ENCODE measurements at places on chromosomes 4 and X. TPM values are rescaled to one million over a fixed set of nuclear protein-coding genes. Genes with fewer than 3 reads are reported as not detected.

DNA sequence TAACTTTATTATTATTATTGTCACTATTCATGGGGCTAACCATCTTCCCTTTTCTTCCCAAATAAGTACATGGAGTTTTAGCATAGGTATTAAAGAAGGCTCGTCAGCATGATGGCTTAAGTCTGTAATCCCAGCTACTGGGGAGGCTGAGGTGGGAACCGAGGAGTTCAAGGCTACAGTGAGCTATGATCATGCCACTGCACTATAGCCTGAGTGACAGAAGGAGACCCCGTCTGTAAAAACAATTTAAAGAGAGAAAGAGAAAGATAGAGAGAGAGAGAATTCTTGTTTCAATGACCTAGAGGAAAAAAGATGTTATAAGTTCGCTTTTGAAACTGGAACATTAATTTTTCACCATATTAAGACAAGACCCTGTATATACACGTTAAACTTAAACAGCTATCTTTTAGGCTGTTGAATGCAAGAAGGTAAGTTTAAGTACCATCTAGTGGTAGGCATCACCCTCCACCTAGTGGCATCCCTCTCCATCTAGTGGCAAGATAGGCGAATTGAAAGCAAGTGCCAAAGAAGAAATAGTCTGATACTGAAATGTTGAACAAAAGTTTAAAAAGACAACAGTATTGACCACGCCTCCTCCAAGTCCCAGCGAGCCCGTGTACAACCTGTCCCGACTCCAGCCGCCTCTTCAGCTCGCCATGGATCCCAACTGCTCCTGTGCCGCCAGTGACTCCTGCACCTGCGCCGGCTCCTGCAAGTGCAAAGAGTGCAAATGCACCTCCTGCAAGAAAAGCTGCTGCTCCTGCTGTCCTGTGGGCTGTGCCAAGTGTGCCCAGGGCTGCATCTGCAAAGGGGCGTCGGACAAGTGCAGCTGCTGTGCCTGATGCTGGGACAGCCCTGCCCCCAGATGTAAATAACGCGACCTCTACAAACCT is 26.0 kb upstream of the YTHDC1 start:
- DNase-seq, result no peak

DNA sequence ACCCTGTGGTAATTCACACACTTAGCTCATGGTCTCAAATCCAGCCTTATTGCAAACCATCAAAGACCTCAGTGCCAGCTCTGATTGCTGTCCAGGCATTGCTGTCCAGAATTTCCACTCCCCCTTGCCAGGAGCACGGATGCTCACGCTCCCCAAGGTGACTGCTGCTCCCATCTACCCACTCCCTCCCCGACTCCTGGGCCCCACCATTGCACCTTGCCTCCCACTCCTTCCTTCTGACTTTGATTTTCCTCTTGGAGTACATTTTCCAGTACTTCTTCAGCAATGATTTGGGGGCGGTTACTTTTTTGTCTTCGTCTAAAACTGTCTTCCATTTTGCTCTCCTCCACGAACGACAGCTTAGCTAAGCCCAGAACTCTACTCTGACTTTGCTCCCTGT is 11.5 kb downstream of the ZFYVE28 start:
- no peak for DNase-seq

DNA sequence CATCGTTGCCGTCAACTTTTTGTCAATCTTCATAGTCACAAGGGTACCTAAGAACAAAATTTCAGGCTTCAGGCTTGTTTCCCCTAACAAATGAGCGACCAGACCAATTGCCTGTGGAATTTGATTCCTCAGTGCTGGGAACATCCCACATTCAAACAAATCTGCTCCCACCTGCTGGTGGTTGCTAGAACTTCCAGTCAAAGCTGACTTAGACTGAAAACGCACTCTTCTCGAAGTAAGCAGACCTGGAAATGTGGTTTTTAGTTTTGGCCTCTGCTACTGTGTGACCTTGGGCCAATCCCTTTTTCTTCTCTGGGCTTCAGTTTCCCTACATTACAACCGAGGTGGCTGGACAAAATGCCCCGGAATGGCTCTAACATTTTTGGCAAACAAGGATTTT is 1.8 kb upstream of the GABRQ start:
- no peak for DNase-seq

EGF gene
- 8.3 TPM for total RNA-seq

ADAM29 gene
- total RNA-seq, result not detected

SPACA5 gene
- total RNA-seq, result not detected
